Endothelial cell of coronary artery (primary cell): ENCODE measurements at places on chromosomes 1 and 21. TPM values are rescaled to one million over a fixed set of nuclear protein-coding genes. Genes with fewer than 3 reads are reported as not detected.

The CFHR3 gene
- total RNA-seq, result not detected in 2 replicates

The CA6 gene
- not detected in 2 replicates for total RNA-seq

The ZNF672 gene
- 17.2 and 18.4 TPM in 2 replicates for total RNA-seq

The FALEC gene
- 0.63 TPM in 1 of 2 replicates, not detected in the other for total RNA-seq

The PDC gene
- total RNA-seq, result not detected in 2 replicates
